Ammon's horn (tissue), 1 donor: ENCODE measurements at places on chromosomes 1 and 21.

DNA sequence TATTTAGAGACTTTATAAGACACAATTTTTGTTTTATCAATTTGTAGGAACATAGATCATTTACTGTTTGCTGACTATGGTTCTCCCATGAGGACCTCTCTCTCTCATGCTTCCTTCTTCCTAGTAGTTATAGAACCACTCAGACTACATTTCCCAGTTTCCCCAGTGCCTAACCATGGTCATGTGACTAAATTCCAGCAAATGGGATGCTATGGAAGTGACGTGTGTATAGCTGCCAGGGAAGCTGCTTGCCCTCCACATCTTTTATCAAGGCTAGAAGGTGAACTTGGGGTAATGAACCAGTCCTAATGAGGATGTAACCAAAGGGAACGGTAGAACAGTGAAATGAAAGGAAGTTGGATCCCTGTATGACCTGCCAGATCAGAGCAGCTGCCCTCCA is 184.0 kb downstream of the MIS18A start:
- DNase-seq, result no peak

DNA sequence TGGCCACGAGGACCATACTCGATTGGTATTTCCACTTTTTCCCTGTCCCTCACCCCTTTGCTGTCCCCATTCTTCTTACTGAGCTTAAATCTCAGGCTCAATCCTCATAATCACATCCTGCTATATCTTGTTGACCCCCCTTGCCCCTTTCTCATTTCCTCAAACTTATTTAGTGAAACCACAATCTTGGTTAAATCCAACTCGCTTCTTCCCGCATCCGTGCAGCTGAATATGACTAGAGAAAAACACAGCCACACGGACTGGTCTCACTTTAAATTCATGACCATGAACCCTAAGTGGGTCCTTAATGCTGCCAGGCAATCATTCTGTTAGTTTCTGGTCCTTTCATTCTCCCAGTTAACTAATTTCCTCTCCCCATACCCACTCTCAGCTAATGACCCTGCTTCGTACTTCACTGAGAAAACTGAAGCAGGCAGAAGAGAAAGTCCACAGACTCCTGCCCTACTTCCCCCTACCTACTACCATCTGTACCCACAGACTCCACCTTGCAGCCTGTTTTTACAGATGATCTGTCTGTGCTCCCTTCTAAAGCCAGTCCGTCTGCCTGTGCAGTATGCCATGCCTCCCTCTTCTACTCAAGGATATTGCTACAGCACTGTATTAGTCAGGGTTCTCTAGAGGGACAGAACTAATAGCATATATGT is 96.8 kb upstream of the LMO4 start:
- no peak for DNase-seq

GRCh38 chr1:224696891-224697765 is 81.0 kb downstream of the CNIH3 start:
- no peak for DNase-seq

DNA sequence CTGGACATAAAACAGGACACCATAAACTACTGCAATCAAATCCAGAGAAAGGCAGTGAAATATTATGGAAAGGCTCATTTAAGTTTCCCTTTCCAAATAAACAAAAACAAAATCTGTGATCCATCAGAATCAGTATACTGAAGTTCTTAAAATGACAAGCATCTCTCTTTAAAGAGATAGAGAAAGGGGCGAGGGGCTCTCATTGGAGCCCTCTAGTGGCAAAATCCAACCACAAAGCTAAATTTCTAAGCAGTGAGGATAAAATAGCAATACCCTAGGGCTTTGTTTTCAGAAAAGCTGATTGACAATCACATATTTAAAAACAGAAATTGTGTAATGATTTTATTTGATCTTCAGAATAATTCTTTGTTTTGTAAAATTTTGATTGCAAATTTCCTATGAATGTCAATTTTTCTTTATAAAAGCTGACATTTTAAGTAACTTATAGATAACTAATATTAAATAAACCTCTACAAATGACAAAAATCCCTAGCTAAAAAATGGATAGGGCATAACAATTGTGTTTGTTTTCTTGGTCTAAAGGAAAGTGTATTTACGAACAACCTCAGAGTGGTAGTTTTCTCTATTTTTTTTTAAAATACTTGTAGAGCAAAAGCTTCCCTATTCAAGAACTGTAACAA is 138.2 kb downstream of the COL24A1 start:
- peak; percentile 12 for DNase-seq

GRCh38 chr1:245678860-245679411 is 524.2 kb downstream of the KIF26B start:
- DNase-seq, result no peak
